ENCODE measurements at places on chromosomes 1 and 21.
A peak's percentile ranks its signal among the peaks of the same experiment; 100 is the strongest.

DNA sequence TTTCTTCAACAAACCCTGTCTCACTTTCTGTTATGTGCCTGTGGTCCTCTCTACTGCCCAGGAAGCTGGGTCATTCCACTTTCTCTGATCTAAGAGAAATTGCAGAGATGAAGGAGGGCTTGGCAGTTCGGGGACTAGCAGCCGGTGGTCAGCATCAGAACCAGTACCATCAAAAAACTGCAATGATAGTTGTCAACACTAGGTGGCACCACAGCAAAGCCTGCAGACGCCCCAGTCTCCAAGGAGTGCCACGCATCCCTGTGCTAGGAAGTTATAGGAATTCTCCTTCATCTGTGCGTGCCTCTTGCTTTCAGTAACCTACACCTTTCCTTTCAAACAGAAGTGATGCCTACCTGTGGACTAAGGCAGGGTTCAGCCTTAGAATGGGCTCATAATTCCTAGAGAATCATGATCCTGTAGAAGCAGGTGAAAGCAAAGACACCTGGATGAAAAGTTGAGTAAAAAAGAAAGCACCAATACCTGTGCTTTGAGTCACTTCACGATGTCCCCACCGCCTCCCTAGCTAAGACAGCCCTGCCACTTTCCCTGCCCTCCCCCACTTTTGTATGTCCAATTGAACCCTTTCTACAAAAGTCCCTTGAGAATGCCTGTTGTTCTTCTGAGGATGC lies 129.2 kb downstream of the ADAMTS1 start:
- peak; percentile 59 for DNase-seq

DNA sequence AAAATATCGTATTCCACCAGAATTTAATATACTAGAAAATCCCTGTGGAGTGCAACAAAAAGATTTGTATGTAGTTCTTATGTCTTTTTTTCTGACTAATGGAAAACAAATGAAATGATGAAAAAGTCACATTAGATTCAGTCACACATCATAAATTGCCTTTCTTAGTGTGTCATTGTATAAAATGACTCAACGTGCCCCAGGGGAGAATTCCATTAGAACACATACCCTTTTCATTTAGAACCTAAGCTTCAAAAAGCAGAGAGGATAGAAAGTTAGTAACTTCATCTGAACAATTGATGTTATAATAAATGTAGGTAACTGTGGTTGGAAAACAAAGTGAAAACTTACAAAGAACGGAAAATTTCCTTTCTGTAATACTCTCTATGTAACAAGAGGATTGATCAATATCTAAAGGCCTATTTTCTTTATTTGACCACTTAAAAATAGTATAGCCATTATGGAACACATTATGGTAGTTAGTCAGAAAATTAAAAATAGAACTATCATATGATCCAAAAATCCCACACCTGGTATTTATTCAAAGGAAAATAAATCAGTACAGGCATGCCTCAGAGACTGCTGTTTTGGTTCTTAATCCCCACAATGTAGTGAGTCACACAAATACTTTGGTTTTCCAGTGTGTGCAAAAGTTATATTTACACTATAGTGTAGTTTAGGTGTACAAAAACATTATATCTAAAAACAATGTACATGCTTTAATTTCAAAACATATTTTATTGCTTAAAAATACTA lies 1016.1 kb downstream of the KCNT2 start:
- peak; percentile 81 for DNase-seq

GRCh38 chr1:209783386-209783785 lies 973 bp downstream of the C1orf74 start:
- peak; percentile 10 for DNase-seq

- DNase-seq, result no peak
Observed at GRCh38 chr1:243549791-243550190, 293.9 kb downstream of the SDCCAG8 start.

GRCh38 chr1:182611787-182612186 lies 7.6 kb upstream of the RGS16 start:
- DNase-seq, result no peak

GRCh38 chr1:198978523-198978922 lies 339.7 kb downstream of the PTPRC start:
- DNase-seq, result no peak

- peak; percentile 31 for DNase-seq
Observed at GRCh38 chr1:232880354-232880753, 70.1 kb upstream of the NTPCR start.

DNA sequence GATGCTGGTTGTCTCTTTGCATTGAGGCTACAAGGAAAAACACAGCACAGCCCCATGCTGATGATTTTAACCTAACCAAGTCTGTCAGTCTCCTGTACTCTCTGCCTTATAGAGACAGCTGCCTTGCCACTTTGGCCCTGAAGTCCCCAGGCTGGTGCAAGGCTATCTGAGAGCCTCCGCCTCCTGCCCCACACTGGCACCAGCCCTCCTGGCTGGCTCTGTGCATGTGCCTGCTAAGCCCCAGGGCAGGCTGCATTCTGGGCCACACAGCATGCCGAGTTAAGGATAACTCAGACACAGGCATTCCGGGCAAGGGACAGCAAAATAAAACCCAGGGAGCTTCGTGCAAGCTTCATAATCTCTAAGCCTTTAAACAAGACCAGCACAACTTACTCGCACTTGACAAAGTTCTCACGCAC lies 910 bp downstream of the RUNX1 start:
- peak; percentile 49 for DNase-seq

- no peak for DNase-seq
Observed at GRCh38 chr1:180444522-180444921, 57.9 kb downstream of the ACBD6 start.

GRCh38 chr1:147171399-147172167 lies 687 bp downstream of the PRKAB2 start:
- peak; percentile 17 for DNase-seq

- DNase-seq, result peak; percentile 39
Observed at GRCh38 chr21:44865561-44866280, 7.8 kb downstream of the PTTG1IP start.

- no peak for DNase-seq
Observed at GRCh38 chr1:100414693-100415497, 62.6 kb downstream of the CDC14A start.

GRCh38 chr21:18476639-18477038 lies 73.1 kb upstream of the TMPRSS15 start:
- DNase-seq, result no peak

DNA sequence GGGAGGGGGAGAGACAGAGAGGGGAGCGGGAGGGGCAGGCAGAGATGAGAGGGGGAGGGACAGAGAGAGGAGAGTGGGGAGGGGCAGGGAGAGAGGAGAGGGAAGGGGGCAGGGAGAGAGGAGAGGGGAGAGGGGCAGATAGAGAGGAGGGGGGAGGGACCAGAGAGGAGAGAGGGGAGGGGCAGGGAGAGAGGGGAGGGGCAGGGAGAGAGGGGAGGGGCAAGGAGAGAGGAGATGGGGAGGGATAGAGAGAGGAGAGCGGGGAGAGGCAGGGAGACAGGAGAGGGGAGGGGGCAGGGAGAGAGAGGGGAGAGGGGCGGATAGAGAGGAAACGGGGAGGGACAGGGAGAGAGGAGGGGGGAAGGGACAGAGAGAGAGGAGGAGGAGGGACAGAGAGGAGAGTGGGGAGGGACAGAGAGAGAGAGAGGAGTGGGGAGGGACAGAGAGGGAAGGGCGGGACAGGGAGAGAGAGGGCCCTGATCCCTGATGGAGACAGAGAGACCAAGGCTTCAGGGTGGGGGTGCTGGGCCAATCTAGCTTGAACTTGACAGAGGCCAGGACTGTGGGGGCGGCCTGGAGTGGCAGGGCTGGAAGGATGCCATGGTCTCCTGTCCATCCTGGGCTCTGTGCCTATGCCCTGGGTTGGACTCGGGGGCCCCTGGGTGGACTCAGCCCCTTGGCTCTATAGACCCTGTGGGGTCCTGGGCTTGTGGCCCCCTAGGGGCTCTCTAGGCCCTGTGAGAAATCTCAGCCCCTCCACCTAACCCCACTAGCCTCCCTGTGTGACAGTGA lies 43.6 kb downstream of the DMRTB1 start:
- DNase-seq, result no peak

GRCh38 chr1:1832820-1833219 lies 54.5 kb upstream of the NADK start:
- peak; percentile 63 for DNase-seq

GRCh38 chr1:224096773-224097172 lies 17.1 kb upstream of the FBXO28 start:
- DNase-seq, result no peak

All from kidney tubule cell (primary cell).